ENCODE measurements at places on chromosomes 3 and 15.

DNA sequence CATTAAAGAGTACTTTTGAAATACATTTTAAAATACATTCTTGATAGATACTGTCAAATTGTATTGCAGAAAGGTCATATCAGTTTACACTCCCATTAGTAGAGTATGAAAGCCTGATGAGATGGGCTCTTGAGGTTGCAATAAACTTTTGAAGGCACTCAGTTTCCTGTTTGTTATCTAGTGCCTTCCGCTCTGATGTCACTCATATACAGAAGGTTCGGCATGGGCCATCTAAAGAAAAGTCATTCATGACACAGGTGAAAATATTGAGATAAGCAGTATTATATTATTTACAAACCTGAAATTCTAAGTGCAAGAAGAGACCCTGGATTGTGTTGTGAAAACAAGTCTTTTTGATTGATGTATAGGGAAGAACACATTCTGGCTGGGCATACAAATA is 36.5 kb upstream of the DENND4A start:
- no peak for DNase-seq

DNA sequence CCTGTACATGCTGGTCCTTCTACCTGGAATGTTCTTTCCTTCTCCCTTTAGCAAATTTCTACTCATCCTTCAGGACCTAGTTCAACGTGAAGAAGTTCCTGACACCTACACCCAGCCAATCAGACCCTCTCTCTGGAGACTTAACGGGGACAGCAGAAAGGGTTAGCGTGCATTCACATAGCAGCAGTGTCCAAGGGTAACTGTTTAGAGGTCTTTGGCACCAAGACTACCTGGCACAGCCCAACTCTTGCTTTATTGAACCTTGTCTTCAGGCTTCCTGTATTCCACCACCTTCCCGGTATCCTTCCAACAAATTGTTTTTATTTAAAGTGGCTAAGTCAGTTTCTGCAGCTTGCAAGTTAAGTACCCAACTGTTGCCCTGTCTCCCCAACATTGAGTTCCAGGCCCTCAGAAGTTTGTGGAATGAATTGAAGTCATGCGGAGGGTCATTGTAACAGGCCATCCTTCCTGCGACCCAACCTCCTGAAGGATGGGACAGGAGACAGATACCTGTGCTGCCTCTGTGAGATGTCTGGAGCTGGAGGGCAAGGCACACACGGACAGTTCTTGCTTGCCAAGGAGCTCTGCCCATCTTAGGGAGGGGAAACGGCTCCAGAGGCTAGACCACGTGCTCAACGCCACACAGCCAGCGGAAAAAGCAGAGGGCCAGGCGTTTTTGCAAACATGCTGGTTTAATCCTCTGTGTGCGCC is 14.4 kb upstream of the WNT7A start:
- no peak for DNase-seq

DNA sequence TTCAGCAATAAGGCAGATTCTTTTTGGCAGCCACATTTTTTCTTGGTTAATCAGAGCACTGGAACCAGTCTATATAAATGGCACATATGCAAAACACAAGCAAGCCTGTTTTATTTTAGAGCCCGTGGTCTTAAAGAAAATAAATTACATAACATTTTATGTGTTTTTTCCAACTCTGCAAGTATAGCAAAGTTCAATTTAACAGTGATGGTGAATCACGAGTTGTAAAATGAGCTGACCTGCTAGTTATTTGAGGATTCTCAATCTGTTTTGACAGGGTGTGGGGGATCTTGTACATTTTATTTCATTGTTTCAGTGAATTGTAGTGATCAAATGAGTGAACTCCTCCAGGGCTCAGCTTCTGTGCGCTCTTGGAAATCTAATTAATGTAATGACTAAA is 2.7 kb downstream of the ARHGEF26 start:
- DNase-seq: no peak

DNA sequence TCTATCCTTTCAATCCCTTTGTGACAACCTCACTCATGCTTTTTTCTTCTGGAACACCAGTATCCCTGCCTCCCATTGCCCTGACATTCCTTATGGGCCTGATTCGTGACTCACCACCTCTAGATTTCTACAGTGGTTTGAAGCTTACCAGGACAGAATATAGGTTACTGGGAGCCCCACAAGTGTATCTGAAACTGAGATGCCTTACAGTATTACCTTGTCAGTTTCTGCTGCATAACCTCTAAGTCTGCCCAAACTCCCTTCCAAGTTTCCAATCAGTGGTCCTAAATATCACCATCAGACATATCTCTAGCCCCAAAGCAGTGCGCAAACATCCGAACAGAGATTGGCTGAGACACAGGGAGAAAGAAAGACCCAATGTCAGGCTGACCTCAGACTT is 5.6 kb downstream of the CPB1 start:
- no peak for DNase-seq

DNA sequence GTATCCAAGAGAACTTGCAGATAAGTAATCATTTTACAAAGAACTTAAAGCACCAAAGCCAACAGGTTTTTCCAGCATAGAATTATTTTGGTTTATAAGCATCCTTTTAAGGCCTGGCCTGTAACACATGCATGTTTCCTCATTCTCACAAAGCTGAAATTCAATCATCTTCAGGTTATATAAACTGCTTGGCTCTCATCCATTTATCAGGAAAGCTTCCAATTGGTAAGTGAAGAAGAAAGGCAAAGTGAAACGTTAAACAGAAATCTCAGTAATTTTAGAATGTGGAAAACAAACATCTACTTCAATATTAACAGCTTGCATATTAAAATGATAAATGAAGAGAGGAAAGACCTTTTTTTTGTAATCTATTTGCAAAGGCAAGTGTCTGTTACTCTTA is 1.6 kb downstream of the SERP1 start:
- DNase-seq: no peak

DNA sequence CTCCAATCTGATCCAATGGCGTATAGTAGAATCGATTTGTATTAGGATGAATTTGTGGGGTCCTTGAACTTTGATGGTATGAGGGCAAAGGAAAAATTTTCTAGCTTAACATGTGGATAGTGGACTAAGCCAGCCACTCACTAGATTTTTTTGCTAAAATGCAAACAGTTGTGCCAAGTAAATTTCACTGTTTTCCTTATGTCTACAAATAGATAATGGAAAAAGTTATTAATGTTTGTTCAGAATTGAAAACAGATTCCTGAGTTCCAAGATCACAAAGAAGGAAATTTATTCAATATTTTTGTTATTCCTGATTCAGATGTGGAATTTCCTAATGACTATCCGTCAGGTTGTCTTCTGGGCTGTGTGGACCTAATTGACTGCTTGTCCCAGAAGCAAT is 35.2 kb upstream of the ZNF609 start:
- DNase-seq: no peak

- peak; percentile 19 for DNase-seq
Observed at GRCh38 chr3:171269542-171269941, 190.7 kb downstream of the TNIK start.

DNA sequence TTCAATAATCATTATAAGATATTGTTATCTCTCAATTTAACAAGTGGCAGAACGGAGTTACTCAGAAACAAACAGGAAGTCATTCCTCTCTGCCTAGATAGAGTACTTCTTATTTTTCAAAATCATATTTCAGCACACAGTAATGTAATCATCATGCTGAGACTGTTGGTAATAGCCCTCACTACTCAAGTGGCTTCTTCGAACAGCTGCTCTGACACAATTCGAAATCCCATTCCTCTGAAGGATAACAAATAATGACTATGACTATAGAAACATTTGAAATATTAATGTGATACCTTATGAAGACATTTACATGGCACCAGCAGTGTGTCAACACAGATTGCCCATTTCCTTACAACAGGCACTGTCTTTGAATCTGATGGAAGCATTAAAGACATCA is 1249.8 kb downstream of the NSUN3 start:
- no peak for DNase-seq

DNA sequence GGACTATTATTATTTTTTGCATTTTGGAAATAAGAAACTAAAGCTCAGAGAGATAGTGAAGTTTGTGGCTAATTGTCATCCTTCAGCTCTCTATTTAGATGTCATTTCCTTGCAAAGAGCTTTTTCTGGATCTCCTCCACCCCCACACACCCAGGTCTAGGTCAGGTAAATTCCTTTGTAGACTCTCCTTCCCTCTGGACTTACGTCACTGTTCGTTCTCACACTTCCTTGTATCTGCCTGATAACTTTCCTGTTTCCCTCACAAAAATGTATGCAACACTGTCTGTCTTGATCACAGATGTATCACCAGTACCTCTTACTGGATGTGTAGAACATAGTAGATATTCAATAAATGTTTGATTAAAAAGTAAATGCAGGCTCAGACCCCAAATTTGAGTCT is 6.1 kb upstream of the MB21D2 start:
- DNase-seq: no peak

- DNase-seq: peak; percentile 37
Observed at GRCh38 chr3:116378077-116378476, 67.2 kb downstream of the LSAMP start.

- DNase-seq: peak; percentile 61
Observed at GRCh38 chr3:185176750-185177359, 24.0 kb upstream of the C3orf70 start.

- no peak for DNase-seq
Observed at GRCh38 chr3:23837286-23837685, 31.5 kb downstream of the UBE2E1 start.

- peak; percentile 5 for DNase-seq
Observed at GRCh38 chr3:71874618-71875017, 89.7 kb upstream of the PROK2 start.

DNA sequence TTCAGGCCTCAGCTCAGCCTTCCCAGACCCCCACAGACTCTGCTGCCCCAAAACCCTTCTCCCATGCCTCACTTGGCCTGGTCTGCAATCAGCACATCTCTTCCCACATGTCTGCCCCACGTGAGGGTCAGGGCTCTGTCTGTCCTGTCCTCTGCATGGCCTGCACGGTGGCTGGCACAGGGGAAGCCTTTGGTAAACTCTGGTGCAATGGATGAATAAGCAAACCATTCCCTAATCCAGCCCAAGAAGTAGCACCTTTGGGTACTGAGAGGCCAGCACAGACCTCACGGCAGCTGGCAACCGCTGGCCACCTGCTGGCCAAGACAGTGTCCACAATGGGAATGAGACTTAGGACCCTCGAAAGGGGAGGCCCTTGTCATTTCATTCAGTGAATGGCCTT is 27.7 kb downstream of the ABTB1 start:
- no peak for DNase-seq

DNA sequence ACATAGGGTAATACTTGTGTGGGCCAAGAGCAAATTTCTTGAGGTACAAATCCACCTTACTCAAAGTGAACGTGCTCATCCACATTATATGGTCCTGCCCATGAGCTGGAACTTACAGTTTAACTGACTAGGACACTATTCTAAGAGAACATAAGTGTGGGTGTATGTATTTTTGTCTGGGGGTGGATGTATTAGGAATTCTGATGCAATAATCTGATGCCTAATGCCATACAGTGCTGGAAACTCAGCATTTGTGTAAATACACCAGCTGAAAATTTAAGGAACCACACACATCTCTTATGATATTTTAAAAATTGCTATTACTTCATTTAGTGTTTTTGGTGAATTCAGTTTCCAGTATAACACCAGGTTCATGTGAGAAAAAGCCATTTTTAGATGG is 1350.7 kb downstream of the ZPLD1 start:
- no peak for DNase-seq

DNA sequence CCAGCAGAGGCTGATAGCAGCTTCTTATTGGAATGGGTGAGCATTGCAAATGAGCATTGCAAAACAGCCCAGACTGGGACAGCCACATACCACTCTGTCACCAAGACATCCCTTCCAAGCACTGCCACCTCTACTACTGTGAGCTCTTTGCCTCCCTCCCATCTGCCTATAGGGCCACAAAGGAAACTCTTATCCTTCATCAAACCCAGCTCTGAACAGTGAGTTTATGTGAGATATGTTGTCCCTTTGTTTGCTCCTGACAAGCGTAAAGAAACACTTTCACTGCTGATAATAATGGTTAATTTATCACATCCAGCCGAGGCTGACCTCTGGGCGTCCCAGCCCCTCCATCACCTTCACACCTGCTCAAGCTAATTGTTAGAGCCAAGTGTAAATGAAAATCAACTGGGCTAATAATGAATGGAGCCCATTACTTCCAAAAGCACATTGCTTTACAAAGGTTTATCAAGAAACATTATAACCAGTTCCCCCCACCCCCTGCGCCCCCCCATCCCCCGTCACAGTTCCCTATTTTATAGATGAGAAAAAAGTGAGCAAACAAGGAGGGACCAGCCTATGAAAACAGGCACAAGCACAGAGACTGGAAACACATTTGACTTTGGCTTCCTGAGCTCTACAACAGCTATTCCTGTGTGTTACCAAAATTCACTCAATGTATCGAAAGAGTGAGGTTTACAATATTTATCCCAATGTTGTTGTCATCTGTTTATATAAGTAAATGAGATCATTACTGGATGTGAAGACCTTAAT is 146.3 kb downstream of the ANXA2 start:
- DNase-seq: no peak

- DNase-seq: no peak
Observed at GRCh38 chr3:186287711-186288110, 74.3 kb downstream of the DGKG start.

GRCh38 chr3:61177450-61177849 is 73.8 kb downstream of the FHIT start:
- no peak for DNase-seq

DNA sequence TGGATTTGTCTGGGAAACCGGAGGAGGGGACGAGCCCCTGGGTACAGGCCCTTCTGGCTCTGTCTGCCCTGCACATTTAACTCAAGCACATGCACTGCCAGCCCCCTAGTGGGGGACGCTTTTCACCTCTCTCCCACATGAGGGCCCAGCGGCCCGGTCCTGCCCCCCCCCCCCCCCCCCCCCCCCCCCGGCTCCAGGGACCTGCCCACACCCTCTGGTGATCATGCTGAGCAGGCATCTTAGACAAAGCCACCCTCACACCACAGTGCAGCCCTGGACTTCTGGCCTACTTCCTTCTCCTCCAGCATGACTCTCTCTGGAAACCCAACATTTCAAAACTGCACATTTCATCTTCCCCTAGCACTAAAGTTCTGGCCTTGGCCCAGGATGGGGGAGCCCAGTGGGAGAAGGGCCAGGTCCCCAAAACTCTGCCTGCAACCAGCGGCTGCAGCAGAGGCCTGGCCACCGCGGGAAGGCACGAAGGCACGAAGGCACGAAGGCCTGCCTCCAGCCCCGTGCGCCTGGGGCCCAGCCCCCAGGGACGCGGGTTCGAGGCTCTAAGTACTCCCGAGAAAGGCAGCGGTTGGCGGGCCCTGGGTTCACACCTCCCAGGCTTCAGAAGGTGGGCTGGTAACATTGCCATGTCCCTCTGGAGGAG is 14.1 kb downstream of the KLF15 start:
- DNase-seq: no peak

GRCh38 chr15:91853511-91853947 is at the start of gene SLCO3A1:
Gene SLCO3A1 (plus strand): TSS chr15:91853708.
- DNase-seq: peak; percentile 61
